Stimulated activated CD8-positive, alpha-beta memory T cell treated with anti-CD3 and anti-CD28 coated beads, Interleukin-7, amount 100 ng/mL, for 4 hours (primary cell): ENCODE measurements at places on chromosomes 5 and 9.

GRCh38 chr9:87647114-87647513, 78.8 kb upstream of the CTSL start:
- no peak for DNase-seq

DNA sequence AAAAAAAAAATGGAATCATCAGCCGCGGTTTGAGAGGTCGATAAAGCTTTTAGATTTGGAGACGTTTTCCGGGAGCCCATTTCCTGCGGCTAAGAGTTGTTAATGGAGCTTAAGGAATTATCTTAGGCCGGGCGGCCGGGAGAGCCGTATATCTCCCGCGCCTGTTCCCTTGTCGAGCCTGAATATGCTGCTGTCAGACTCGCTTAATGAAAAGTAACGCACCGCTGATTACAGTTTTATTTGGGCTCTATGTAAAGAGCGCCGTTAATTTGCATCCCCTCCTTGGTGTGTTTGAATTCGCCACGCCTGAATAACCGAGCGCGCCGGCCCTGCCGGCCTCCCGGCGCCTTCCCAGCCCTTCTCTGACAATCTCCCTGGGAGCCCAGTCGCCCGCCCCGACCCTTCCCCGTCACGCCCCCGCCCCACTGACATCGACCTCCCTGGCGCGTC, 7.9 kb downstream of the IRX4 start:
- DNase-seq, result no peak

DNA sequence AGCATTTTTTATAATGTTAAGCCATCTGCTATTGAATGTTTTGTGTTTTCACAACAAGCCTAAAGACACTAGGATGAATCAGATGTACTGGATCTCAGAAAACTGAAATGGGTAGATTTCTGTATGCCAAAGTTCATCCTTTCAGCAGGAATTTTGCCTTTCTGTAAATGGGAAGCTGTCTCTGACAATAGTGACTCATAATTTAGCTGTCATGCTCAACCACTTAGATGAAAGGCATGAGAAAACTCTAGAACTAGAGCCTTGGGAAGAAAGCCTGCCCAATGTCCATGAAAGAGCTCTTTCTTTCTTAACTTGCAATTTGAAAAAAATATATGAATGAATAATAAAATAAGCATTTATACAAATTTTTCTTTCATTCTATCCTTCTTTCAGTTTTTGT, 616.0 kb upstream of the EDIL3 start:
- DNase-seq, result no peak

DNA sequence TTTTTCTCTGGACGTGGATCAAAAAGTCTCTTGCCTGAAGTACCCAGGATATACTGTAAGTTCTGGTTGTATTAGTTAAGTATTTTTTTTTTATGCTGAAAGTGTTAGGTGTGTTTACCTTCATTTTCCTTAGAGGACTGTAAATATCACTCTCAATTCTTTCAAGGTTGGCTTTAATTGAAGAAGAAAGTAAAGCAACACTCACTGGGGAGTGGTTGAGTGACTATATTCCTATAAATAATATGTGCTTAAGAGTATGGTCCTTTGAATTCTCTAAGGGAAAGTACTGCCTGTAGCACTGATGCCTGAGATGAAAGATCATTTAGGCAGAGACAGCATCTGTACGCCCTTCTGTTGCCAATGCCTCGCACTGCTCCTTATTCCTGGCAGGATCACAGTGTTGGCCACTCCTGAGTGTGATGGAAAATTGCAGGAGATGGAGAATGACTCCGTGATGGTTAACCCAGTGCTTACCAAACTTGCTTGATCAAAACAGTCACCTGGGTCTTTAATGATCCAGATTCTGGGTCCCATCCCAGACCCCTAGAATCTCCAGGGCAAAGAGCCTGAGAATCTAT, 182.0 kb upstream of the MPDZ start:
- DNase-seq, result no peak

DNA sequence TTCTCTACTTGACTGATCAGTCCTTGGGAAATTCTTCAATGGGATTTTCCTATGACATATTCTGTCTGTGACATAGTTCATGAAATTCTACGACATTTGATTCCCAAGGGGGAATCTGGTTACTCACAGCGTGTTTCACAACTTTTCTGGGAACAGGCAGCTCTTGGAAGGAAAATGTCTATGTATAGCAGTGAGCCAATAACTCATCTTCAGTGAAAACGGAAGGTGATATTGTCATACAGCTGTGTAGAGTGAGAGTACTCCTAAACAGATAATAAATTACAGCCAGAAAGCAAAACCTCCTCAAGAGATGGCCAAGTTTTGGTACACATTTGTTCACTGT, 91.4 kb downstream of the C9orf152 start:
- no peak for DNase-seq

- no peak for DNase-seq
Observed at GRCh38 chr9:109542922-109543321, 44.8 kb upstream of the PTPN3 start.

GRCh38 chr5:39376293-39376714, 12.0 kb upstream of the C9 start:
- DNase-seq, result no peak

DNA sequence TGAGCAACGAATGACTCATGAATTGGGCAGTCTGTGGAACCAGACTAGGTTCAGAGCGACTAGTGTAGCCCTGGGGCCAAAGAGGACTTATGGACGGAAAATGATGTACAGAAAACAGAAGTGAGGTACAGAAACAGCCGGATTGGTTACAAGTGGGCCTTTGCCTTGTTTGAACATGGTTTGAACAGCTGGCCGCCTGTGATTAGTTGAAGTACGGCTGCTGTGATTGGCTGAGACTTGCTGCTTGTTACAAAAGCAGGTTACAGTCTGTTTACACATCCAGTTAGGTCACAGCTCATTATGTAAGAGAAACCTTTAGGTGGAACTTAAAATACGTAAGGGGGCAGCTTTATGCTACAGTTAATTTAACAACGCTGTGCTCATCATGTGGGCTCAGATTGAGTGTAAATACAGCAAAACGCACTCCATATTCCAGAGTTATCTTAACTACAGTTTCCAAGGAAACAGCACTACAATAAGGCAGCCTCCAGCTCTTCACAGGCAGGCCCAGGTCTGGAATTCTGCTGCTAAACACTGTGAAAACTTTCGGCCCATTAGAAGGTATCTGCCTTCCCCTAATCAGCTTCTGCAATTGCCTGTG, 6.5 kb downstream of the AMACR start:
- no peak for DNase-seq

- DNase-seq, result no peak
Observed at GRCh38 chr9:122071715-122072114, 21.4 kb downstream of the TTLL11 start.

DNA sequence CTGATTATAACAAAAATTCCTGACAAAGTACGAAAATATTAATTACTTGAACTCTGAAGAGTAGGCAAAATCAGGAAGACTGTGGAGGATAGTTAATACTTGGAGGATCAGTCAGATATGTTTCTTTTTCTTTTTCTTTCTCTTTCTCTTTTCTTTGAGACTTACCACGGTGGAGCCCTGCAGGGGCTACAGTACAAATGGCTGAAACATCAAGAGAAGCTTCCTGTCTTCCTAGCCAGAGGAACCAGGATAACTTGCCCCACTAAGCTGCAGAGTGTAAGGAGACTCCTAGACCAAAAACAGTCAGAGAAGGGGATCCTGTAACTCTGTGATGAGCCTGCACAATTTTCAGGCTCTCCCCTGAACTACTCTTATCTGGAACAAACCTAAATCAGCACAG, 324.6 kb upstream of the TYRP1 start:
- DNase-seq, result no peak

DNA sequence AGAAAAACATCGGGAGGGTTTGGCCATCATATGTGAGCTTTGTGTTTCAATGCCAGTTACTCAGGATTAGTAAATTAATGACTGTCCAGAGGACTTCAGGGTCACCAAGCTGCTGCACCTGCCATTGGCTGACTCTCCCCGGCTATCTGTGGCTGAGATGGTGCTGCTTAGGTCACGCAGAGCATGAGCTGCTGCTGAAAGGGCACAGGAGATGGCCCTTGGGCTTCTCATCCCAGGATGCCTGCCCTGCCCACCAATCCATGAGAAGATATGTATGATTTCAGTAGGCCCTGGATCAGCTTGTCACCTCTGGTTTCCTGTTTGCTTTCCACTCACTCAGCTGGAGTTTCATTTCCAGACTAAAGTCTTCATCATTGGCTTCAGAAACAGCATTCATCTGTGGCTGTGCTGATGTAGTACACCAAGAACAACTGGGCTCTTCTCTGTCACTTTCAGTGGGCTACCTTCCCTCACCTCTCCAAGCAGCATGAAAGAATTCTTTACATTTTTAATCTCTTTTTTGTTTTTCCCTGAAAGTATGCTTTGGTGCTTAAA, 2.4 kb upstream of the CATSPER3 start:
- DNase-seq, result no peak

DNA sequence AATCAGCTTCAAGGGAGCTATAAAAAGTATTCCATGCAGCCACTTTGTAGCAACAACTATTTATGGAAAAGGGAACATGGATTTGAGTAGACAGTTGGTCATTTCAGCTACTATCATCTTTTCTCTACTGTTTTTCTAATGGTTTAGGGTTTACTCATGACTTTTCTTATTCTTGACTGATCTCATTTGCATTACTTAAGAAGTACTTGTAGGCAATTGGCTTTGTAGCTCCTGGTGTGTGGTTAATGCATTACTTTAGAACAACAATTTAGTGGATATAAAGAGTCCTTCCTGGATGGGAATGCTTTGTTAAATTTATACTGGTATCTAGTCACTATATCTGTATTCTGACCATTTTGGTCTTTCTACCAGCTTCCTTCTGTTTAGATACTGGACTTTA, 59.8 kb upstream of the NTRK2 start:
- DNase-seq, result no peak

GRCh38 chr5:156396063-156396829, 69.3 kb downstream of the SGCD start:
- DNase-seq, result no peak

DNA sequence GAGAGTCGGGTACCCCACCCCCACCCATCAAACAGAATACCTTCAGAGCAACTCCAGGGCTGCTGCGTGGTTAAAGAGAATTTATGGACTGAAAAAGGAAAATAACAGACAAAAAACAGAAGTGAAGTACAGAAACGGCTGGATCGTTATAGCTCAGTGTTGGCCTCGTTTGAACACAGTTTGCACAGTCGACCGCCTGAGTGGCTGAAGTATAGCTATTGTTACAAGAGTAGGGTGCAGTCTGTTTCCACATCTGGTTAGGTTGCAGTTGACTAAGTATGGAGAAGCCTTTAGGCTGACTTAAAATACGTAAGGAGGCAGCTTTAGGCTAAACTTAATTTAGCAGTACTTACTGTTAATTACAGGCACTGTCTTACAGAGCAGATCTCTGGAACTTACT, 121.2 kb downstream of the GCNT1 start:
- DNase-seq, result no peak

- no peak for DNase-seq
Observed at GRCh38 chr5:96582343-96582742, 79.8 kb upstream of the CAST start.

- DNase-seq, result no peak
Observed at GRCh38 chr5:138471052-138471361, 5.7 kb downstream of the EGR1 start.

- DNase-seq, result no peak
Observed at GRCh38 chr5:78793907-78794662, 145.5 kb upstream of the LHFPL2 start.

DNA sequence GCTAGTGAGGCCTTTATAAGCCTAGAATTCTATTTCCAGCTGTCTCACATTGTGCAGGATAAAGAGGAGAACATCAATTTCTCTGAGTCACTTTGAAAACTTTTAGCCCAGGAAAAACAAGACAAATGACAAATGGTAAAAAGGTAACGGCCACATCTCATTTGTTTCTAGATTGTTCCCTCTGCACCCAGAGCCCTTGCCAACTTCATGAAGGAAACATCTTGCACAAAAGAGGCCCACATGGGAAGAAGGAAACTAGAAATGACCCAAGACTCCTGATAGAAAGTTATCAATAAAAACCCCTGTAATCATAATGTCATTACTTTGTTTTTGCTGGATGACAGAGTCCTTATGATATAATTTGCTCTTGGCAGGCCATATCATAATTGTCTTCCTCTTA, 5.3 kb downstream of the DPYSL3 start:
- DNase-seq, result no peak

- DNase-seq, result no peak
Observed at GRCh38 chr9:95012035-95012708, 285.7 kb downstream of the AOPEP start.

DNA sequence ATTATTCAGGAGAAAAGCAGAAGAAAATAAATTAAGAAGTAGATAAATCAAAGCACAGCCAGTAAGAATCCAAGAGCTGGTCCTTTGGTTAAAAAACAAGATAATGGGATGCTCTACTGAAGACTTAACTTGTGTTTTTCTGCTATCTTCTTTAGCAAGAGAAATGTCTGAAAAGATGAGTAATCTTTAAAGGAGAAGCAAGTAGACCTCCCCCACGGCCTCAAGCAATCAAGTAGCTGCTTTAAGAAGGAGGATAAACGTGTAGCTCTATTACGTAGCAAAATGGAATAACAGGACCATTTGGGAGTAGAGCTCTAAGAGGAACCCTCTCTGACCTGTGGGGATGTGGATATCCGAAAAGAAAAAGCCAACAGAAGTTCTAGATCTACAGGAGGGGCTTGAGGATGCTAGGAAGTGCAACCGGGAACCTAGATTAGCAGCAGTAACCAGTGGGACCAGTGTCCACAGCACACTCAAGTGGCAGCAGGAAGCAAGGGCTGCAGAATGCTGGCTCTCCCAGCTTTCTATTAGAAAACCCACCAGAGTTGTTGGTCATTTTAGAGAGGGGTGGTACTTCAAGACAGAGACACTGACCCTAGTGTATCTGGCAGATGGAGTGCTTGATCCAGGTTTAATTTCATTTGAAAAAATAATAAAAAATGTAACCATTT, 185.4 kb downstream of the GABBR2 start:
- no peak for DNase-seq

- DNase-seq, result no peak
Observed at GRCh38 chr5:37182667-37183066, 66.5 kb downstream of the CPLANE1 start.

DNA sequence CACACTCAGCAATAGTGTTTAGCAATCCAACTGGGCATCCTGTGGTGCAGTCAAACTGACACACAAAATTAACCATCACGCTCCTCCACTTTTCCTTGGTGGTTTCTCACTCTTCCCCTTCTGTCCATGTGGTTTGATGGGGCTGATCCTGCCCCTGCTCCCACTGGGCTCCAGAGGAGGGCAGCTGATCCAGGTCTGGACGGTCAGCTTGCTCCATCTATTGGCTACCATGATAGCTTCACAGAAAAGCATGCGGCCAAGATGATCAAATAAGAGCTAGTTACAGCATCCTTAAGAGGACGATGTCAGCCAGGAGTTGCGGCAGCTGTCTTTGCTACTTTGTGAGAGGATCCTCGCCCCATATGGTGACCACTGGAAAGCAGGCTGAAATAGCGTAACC, 29.6 kb upstream of the RANBP17 start:
- no peak for DNase-seq
